ENCODE measurements at places on chromosomes 13 and 19. TPM values are rescaled to one million over a fixed set of nuclear protein-coding genes. Genes with fewer than 3 reads are reported as not detected.

The MYO1F gene
- 0.14 TPM for total RNA-seq

The OLFM4 gene
- 16.9 TPM for total RNA-seq

The ZNF563 gene
- 2.6 TPM for total RNA-seq

The DAPK3 gene
- 83.5 TPM for total RNA-seq

The IGSF23 gene
- 0.93 TPM for total RNA-seq

The DHDH gene
- 3.4 TPM for total RNA-seq

The IER2 gene
- total RNA-seq: 322 TPM

DNA sequence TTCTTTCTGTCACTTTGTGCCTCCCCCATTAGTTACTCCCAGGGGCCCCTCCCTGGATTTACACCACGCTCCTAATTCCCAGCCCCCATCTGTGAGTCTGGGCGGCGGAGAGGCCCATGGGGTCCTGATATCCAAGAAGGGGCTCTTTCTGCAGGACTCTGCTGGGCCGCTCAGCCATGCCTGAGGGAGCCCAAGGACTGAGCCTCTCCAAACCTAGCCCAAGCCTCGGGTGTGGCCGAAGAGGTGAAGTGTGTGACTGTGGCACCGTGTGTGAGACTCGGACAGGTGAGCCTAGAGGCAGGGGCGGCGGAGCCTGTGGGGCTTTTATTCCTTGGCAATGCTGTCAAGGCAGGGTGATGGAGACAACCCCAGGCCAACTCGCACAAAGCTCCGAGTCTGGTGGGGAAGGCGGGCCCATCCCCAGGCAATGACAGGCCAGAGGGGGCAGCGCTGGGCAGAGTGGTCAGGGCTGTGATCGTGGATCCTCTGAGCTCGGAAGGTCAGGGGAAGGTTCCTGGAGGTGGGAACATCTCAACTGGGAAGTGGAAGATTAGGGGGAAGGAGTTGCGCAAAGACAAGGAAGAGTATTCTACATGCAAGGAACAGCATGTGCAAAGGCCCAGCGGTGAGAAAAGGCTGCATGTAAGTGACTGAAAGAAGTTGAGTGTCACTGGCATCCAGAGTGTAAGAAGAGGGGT lies 1.6 kb downstream of the PLEKHG2 start:
- DNase-seq: no peak

DNA sequence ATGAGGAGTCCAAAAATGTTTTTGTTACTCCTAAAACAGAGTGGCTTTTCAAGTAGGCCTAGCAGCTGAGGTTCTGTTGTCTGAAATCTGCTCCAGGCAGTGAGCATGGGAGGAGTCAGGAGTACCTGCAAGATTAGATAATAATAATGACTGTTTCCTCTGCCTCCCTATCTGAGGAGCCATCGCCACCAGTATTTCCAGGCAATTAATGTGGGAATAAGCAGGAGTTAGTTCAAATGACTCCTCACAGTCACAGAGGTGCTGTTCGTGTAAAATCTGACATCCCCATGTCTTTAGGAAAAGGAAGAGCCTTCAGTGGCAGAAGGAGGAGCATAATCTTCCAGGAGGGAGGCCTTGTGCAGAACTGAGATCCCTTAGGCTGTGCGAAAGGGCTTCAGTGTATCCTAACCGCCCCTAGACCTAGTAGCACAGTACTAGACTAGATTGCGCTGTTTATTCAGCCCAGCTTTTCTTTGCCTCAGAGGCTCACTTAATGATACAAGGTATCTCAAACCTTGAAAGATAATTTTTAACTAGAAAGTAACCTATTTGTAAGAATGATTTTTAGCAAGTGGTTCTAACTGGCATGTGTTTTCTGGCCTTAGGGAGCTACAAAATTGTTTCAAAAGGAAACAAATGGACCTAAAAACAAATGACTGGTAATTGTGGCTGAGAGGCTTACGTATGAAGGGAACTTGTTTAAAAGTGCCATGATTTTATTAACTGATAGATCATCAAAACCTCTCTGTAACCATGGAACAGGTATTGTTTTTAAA lies 49.0 kb downstream of the FREM2 start:
- DNase-seq: no peak

DNA sequence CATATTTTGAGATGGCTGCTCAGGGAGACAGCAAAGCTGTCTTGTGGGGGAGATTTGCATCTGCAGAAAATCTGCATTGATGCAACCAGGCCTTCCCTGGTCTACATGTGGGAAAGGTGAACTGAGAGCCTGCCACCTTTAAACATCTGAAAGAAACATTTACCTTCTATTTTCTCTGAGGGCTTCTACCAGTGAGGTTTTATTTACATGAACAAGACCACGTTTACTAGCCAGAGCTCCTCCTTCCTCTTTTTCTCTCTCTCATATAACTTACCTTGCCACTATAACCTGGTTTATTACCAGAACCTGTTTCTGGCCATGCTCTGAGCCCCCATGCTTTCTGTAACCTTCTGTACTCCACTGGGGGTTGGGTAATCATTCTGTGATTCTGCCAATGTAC lies 14.4 kb upstream of the RUBCNL start:
- no peak for DNase-seq

- no peak for DNase-seq
Observed at GRCh38 chr19:14616407-14616806, 33.5 kb downstream of the CLEC17A start.

- no peak for DNase-seq
Observed at GRCh38 chr13:62207388-62207787, 791.7 kb upstream of the PCDH20 start.

DNA sequence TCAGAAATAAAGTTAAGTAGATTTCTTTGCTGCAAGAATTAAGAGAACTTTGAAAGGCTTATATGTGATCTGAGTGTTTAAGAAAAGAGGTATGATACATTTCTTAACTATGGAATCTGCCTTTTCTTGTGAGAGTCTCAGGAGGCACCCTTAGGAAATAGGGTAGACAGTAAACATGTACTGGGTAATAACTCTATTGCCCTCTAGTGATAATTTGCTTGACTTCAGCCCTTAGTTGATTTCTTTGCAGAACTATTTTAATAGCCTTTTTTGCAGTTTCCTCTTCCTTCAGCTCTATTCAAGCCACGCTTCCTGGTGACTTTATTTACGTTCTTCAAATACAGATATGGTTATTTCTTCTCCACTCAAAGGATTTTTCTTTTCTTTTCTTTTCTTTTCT lies 37.0 kb upstream of the CCNA1 start:
- no peak for DNase-seq

GRCh38 chr13:20424949-20425348 lies 100.7 kb downstream of the CRYL1 start:
- no peak for DNase-seq

- DNase-seq: no peak
Observed at GRCh38 chr19:43766755-43767043, 11.9 kb upstream of the SMG9 start.

Data from type B pancreatic cell (in vitro differentiated cells).